ENCODE measurements at places on chromosomes 13 and 19.

GRCh38 chr19:46821512-46822409 lies 28.9 kb downstream of the AP2S1 start:
- DNase-seq, result no peak

- no peak for DNase-seq
Measured at GRCh38 chr13:96746886-96747285, 247.4 kb downstream of the OXGR1 start.

DNA sequence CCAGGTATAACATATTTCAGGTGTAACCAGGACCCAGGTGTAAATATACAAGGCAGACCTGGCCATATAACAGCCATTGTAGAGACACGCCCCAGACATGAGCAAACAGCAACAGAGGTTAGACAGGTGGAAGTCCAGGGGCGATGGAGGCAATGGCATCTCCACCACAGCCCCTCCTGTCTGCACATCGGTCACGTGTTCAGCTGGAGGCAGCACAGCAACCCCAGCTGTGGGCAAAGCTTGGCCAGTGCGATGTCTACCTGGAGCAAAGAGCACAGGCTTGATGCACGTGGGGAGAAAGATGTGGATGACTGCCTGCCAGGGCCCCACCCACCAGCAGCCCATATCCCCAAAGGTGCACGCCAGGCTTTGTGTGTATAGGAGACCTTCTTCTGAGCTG lies 4.4 kb downstream of the CYP4F2 start:
- DNase-seq, result no peak

- DNase-seq, result no peak
Measured at GRCh38 chr13:37495046-37495445, 103.5 kb downstream of the POSTN start.

- no peak for DNase-seq
Measured at GRCh38 chr19:38281811-38282566, 17.6 kb downstream of the SPINT2 start.

GRCh38 chr13:113609616-113610015 lies 25.1 kb downstream of the TFDP1 start:
- no peak for DNase-seq

- DNase-seq, result no peak
Measured at GRCh38 chr19:6232601-6233055, 47.1 kb downstream of the MLLT1 start.
